ENCODE measurements at places on chromosomes 12 and 14.

DNA sequence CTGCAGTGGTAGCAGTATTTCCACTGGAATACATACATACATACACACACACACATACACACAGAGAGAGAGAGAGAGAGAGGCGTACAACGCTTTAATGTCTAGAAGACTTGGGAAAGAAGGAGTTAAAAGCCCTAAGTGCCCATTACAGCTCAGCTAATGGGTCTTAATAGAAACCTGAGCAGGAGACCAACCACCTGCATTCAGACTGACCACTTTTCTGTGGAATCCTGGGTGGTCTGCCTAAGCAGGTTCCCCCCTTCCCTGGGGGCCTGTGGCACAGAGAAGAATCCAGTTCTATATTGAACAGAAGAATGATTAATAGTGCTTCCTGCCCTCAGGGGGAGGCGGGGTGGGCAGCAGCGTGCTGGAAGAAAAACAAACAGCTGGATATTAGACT is 312.4 kb upstream of the PRKD1 start:
- no peak overlapping the region for H3K4me3 ChIP-seq
- H3K27me3 ChIP-seq: no peaks in the 10 kb centered on the region
- H3K27ac ChIP-seq: no peak overlapping the region
- no peaks in the 10 kb centered on the region for H3K4me1 ChIP-seq

DNA sequence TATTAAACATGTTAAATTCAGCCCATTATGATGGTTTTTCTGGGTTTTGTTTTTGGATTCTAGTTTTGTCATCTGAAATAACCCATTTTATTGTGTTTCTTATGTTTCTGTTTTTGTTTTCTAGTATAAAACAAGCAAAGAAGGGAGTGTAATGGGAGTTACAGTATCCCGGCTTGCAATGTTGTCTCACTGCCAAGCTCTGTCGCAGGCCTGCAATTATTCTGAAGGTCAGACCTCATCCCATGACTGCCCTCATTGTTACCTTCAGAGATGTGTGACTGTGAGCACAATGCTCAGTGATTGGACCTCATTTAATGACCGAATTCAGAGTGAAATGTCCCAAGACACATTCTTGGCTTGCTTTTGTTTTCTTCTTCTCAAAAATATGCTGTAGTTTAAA is 73.0 kb upstream of the ATF1 start:
- H3K4me3 ChIP-seq: no peak overlapping the region
- H3K4me1 ChIP-seq: no peaks in the 10 kb centered on the region
- no peaks in the 10 kb centered on the region for H3K27me3 ChIP-seq
- no peak for DNase-seq
- no peak overlapping the region for H3K27ac ChIP-seq

DNA sequence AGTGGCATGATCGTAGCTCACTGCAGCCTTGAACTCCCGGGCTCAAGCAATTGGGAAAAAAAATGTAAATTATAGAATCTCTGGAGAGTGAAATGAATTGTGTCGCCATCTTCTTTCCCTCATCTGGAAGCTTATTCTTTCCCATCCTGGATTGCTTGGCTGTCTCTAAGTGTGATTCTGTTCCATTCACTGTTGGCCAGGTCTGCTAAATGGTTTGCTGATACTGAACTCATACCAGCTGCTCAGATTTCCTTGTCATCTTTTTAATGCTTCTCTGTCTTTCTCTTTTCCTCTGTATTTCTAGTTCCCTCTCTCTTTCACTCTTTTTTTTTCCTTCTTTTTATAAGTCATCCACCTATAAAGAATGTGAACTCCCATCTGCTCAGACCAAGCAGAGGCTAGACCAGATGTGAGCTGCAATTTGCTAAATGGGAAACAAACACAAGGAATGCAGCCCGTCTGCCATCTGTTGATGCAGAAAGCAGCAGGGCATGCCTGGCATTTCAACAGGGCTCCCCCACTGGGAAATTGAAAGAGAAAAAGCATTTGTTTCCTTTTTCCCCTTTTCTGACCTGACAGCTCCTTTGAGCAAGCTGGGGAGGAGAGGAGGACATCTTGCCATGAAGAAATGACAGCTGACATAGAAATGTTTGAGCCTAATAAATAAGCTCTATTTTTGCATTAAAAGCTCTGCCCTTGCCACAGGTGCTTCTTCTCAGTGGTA is 1823.6 kb upstream of the FLRT2 start:
- no peaks in the 10 kb centered on the region for H3K27me3 ChIP-seq
- DNase-seq: no peak
- H3K4me1 ChIP-seq: no peaks in the 10 kb centered on the region
- no peak overlapping the region for H3K27ac ChIP-seq
- H3K36me3 ChIP-seq: no peaks in the 10 kb centered on the region
- no peak overlapping the region for H3K4me3 ChIP-seq

- no peak for DNase-seq
- H3K4me3 ChIP-seq: no peak overlapping the region
- no peak overlapping the region for H3K27ac ChIP-seq
- H3K27me3 ChIP-seq: no peaks in the 10 kb centered on the region
These were observed 51.6 kb downstream of the SPTB start for GRCh38 chr14:64828071-64828470.

DNA sequence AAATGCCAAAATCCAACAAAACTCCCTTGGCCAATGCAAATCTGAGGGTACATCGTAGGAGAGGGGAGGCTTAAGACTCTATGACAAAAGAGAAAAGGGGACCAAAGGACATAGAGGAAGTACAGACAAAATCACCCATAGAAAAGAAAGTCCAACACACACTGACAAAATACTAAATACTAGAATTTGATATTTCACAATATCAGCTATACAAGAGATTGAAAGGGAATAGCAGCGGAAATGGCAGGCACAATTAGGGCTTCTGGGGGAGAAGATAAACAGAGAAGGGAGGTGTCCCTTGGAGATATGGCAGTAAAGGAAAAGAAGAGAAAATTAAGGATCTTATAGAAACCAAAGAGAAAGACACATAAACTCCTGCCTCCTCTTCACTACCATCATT is 29.0 kb downstream of the ATP2B1 start:
- H3K27me3 ChIP-seq: no peaks in the 10 kb centered on the region
- H3K4me3 ChIP-seq: no peak overlapping the region
- H3K27ac ChIP-seq: no peak overlapping the region
- H3K4me1 ChIP-seq: no peaks in the 10 kb centered on the region
- no peak for DNase-seq
- H3K36me3 ChIP-seq: no peaks in the 10 kb centered on the region

DNA sequence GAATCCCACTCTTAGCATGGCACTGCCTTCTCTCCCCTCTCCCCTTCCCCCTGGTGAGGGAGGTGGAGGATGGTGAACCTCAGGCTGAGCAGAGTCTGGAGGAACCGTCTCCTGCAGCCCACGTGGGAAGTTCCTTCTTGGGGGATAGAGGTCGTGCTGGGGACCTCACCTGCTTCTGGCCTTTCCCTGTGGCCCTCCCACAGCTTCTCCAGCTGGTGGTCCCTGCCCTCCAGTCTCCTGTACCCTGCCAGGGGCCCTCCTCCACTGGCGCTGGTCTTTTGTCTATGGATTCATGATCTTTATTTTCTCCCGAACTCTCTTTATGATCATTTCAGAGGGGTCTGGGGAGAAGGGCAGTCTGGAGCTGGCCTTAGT is 9.0 kb upstream of the MTA1 start:
- H3K4me1 ChIP-seq: no peaks in the 10 kb centered on the region
- peaks cover 12% of the 10 kb centered on the region for H3K27me3 ChIP-seq
- no peak overlapping the region for H3K27ac ChIP-seq
- no peak for DNase-seq
- H3K4me3 ChIP-seq: no peak overlapping the region

DNA sequence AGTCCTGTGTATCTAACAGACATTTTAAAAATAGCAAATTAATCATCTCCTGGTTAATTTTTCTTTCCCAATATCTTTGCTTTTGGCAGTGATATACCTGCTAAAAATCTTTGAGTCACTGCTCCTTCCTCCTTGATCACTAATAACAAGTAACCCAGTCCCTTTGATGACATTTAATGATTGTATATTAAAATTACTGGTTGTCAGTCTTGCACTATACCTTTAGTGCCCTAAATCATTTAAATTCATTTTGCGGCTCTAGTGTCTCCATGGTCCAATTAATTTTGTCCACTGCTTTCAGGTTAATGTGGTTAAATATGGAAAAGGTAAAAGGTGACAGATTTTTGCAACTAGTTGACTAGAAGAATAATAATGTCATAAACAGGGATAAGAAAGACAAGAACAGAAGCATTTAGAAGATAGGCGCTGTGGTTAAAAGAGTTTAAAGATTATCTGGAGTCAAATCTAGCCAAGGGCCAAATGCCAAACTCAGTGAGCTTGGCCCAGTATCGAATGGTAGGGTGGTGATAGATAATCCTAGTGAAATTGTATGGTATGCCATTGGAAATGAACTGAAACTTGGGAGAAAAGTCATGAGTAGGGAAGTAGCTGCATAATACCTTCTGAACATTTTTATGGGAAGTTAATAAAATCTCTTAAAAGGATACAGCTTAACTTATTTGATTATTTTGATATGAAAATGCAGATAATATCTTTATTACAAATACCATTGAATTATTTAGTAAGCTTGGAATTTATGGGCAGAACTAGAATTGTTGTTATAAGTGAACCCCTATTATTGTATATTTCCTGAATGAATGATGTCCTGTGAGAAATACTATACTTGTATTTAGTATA is 115.0 kb downstream of the PCNX1 start:
- H3K36me3 ChIP-seq: no peaks in the 10 kb centered on the region
- no peak for DNase-seq
- peaks cover 3% of the 10 kb centered on the region for H3K4me1 ChIP-seq
- H3K27me3 ChIP-seq: no peaks in the 10 kb centered on the region
- no peak overlapping the region for H3K4me3 ChIP-seq

- DNase-seq: no peak
- no peaks in the 10 kb centered on the region for H3K27me3 ChIP-seq
- H3K36me3 ChIP-seq: no peaks in the 10 kb centered on the region
- no peak overlapping the region for H3K27ac ChIP-seq
- H3K4me1 ChIP-seq: no peaks in the 10 kb centered on the region
- no peak overlapping the region for H3K4me3 ChIP-seq
These were observed 163.5 kb downstream of the VRK1 start for GRCh38 chr14:96960598-96961116.

GRCh38 chr12:58268069-58268468 is 326.7 kb downstream of the ATP23 start:
- H3K36me3 ChIP-seq: no peaks in the 10 kb centered on the region
- no peaks in the 10 kb centered on the region for H3K27me3 ChIP-seq
- H3K4me3 ChIP-seq: no peak overlapping the region
- H3K27ac ChIP-seq: no peak overlapping the region

DNA sequence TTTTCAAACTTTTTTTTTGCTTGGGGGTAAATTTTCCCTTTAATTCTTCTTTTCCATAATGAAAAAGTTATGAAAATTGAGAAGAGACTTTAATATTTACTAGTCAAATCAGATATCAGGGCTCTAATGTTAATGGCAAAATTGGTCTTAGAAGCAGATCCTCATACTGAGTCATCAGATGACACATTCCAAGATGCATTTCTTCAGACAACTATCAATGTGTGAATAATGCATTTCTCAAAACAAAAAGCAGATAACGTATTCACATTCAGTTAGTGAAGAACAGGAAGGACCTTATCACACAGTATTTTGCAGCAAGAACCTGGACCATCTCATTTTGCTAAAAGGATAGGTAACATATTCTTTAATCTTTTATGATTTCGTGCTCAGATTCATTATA is 130.7 kb downstream of the GPHN start:
- H3K27me3 ChIP-seq: no peaks in the 10 kb centered on the region
- no peak overlapping the region for H3K4me3 ChIP-seq
- H3K27ac ChIP-seq: no peak overlapping the region
